ENCODE measurements at places on chromosomes 2 and 18. TPM values are rescaled to one million over a fixed set of nuclear protein-coding genes. Genes with fewer than 3 reads are reported as not detected.

DNA sequence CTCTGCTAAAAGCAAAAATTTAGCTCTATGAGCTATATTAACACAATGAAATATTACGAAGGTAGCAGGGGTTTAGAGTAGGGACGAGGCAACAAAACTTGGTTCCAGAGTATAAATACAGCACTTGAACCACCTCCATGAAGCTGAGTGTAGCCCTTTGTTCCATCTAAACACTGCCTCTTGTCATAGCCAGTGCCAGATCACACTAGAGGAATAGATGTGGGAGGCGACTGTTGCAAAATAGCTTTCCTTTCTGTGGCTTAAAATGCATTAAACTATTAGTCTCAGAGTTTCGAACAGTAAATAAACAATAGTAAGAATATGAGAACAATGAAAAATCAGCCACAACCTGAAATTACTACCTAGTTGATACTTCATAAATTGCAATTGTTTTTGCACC is 29.8 kb downstream of the PIEZO2 start:
- DNase-seq = no peak

DNA sequence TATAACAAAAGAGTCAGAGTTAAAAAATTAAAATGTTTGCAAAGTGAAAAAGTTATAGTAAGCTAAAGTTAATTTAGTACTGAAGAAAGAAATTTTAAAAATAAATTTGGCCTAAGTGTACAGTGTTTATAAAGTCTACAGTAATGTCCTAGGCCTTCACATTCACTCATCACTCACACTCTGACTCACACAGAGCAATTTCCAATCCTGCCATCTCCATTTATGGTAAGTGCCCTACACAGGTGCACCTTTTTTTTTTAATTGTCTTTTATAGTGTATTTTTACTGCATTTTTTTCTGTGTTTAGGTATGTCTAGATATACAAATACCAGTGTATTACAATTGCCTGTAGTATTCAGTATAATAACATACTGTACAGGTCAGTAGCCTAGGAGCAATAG is 562.9 kb downstream of the PIK3C3 start:
- DNase-seq = no peak

DNA sequence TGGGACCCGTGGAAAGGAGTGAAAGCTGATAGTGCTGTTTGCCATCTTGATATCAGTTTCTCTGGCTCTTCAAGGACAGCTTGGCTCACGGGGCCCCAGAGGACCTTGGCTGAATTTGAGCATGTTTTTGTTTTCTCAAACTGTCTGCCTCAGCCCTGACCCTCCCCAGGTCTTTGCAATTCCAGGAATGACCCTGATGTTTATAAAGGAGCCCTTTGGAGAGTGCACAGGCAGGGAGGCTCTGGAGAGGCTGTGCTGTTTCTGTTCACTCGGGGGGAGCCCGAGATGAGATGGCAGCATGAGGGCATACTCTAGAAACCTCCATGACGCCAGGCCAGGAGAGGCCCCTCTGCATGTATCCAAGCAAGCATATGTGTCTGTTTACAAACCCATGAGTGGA is 16.4 kb downstream of the IGFBP2 start:
- no peak for DNase-seq

GRCh38 chr2:176079285-176079830 is 4.4 kb downstream of the EVX2 start:
- DNase-seq = peak; percentile 52

- no peak for DNase-seq
These were observed 269.2 kb downstream of the FIGN start for GRCh38 chr2:163466331-163467250.

The KCNG2 gene
- not detected for polyA plus RNA-seq

DNA sequence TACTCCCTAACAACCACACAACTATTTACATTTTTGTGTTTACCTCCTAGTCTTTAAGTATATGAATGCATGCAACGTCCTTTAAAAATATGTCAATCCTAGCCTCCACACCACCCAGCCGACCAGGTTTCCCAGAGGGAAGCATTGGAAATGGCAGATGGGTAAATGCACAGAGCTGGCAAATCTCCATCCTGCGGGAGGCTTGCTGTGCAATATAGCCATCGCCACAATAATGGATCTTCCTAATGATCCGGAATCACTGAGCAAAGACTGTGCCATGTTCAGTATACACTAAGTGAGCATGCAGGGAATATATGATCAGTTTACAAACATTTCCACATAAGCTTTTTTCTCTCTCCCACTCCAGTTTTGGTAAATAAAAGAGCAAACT is 131.8 kb downstream of the NEDD4L start:
- no peak for DNase-seq

DNA sequence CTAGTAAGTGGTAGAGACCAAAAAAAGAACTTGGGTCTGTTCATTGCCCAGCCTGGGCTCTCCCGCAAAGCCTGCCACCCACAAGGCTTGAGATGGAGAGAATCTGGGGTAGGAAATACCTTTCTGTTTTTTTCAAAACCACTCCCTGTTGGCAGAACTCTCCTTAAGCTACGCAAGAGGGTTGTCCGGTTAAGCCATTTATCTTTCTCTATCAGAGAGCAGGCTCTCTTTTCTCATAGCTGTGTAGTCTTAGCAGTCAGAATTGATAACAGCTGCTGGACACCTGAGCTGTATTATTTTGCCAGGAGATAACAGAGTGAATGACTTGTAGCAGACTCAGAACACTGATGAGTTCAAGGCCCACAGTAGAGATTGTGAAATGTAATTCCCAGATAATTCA is 1088.1 kb downstream of the TSN start:
- DNase-seq = no peak

The E2F6 gene
- polyA plus RNA-seq = 19.7 TPM

DNA sequence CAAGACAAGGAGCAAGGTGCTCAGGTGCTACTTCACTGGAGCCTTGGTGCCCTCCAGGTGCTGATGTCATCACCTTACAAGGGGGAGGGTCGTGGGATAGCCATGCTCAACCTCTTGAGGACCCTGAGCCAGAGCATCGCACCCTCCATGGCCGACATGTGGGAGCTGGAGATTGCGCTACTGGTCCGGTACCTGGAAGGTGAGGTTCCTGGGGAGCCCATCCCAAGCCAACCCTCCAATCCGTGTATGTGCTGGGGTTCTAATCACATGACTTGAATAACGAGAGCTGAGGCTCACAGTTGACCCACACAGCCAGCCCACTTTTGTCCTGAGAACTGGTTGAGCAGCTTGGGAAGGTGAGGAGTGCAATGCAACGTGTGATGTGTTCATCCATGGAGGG is 25.9 kb downstream of the MROH2A start:
- DNase-seq = no peak

GRCh38 chr2:221549143-221549542 is 23.0 kb downstream of the EPHA4 start:
- no peak for DNase-seq

The PRKAG3 gene
- polyA plus RNA-seq = not detected

The UGT1A10 gene
- not detected for polyA plus RNA-seq

DNA sequence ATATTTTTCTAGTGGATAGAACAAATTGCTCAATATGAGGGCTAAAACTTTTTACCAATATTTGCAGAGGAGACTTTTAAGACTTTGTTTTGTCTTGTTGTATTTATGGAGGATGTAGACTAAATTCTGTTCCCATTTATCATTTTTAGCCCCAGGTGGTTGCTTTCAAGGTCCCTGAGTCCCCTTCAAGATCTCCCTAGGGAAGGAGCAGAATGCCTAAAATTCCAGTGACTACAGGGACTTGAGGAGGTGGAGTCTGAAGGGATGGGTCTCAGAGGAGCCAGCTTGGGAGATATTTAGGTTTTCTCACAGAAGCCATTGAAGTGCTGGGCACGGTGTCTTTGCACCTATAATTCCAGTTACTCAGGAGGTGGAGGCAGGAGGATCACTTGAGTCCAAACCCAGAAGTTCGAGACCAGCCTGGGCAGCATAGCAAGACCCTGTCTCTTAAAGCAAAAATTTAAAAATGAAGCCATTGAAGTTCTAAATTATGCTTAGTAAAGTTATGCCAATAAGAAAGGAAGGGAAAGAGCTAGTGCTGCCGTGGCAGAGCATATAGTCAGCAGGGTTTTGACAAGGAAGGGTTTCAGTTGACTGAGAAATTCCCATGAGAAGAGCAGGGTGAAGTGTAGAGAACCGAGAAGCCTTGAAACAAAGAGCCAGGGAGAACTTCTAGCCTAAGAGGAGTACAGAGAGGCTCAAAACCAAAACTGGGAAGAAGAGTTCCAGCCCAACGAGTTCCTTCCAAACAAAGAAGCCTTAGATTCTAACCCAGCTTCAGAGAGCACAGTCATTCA is 43.4 kb downstream of the COMMD1 start:
- no peak for DNase-seq

DNA sequence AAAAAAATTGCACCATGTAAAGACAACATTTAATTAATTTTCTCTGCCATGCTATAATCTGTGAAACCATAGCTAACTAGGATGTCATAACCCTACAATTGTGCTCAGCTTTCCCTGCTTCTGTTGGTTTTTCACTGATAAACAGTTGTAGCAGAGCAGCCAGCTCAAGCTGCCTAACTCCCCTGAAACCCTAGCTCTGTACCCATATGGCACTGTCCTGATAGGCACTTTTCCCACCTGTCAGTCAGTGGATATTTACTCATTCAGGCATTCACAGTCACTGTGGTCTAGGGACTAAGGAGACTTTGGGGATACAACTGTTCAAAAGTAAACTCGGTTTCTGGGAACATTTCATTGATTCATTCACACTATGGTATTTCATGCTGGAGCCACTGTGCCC is 407.0 kb downstream of the DSEL start:
- no peak for DNase-seq

- DNase-seq = no peak
These were observed 110.5 kb downstream of the ESCO1 start for GRCh38 chr18:21489919-21490495.

The SPP2 gene
- polyA plus RNA-seq = 0.30 TPM

The GAREM2 gene
- polyA plus RNA-seq = 1.5 TPM

DNA sequence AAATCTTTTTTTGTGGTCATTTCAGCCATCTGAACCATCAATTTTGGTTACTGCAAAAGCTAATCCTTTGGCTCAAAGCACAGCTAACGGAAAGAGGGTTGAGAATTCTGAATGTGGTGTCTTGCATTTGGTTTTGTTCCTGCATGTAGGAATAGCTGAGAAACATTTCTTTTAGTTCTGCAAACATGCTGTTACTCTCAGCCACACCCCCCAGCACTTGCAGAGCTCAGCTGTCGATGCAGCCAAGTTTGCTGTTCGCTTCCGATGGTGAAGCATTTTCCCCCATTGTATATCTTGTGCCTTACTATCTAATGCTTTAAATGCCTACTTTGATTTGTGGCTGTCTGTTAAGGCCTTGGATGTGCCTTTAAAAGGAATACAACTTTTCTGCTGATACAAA is 294.9 kb upstream of the FANCL start:
- no peak for DNase-seq

GRCh38 chr2:23042216-23042906 is 342.6 kb upstream of the KLHL29 start:
- no peak for DNase-seq

DNA sequence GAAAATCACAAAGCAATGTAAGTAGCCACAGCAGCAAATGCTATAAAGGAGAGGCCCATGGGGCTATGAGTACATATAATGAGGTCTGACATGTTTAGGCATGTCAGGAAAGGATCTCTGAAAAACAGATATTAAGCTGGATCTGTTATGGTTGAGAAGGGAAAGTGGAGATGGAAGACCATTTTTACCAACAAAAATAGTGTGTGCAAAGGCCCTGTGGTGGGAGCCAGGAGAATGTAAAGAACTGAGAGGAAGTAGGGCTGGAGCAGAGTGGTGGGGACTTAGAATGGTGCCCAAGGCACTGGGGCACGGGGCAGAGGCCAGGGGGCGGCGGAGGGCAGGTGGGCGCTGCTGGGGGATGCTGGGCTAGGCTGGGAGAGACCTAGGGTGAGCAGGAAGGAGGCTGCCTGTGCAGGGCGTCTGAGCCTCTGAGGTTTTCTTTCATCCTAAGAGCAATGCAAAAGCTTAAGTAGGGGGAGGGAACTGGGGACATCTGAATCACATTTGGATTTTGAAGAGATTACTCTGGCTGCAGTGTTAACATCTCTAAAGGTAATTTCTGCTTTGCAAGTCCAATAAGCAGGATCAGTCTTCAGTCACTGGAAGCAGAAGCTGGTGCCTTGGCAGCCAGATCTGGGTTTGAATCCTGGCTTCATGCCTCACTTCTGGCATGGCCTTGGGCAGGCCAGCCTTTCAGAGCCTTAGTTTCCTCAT is 4.9 kb upstream of the AGFG1 start:
- DNase-seq = no peak

- DNase-seq = no peak
These were observed 62.3 kb downstream of the NGEF start for GRCh38 chr2:232950751-232951150.

The ALK gene
- 0.55 TPM for polyA plus RNA-seq

DNA sequence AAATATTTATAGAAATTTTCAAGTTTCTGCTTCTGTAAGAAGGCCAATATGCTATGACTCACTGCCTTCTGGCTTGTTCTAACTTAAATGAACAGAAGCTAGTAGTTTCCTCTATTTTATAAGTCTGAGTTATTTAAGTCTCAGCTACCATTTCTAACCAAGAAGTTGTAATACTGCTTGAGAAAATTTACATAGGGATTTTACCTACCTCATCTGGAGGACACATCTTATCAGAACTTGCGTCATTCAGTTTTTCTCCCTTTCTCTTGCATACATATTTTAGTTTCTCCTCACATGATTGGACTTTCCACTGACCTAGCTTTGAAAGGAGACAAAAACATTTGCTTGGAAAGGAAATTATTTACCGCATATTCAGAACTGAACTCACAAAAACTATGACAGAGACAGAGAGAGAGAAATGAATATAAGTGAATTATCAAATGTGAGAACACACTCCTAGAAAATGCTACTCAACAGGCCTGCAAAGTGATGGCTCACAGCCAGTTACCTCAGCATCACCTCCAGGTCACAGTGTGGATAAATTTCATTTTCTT is 81.1 kb upstream of the CD302 start:
- DNase-seq = no peak

DNA sequence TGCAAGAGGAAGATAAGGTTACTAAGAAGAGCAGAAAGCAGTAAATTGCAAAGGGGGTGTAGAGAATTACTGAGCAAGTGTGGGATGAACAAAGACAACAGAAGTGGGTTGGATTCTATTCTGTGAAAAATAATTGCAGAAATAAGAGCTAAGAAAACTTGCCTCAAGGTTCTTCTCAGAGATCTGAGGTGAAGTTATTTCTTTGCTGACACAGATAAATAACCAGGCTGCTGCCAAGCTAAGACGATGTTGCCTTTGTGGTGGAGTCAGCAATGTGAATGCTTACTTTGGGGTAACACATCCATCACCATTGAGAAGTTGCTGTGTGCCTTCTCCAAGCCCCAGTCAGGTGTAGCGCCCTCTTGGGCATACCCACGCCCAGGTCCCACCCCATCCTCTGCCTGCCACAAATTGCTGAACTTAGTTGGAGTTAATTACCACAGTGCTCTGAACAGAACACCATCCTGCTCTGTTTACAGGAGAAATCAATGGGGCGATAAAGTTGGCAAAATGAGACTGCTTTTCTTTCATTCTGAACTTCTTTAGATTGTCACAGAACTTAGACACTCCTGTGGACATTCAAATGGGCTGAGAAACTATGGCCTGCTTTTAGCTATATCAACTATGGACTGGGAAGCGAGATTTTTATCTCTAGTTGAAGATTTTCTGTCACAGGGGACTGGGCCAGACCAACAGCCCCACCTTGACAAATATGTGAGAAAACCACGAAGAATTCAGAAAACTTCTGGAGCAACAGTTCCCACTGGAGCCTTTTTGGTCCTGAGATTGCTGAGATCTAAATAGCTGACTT is 283.6 kb downstream of the TMX3 start:
- DNase-seq = no peak
